ENCODE measurements at places on chromosomes 3 and 15.

DNA sequence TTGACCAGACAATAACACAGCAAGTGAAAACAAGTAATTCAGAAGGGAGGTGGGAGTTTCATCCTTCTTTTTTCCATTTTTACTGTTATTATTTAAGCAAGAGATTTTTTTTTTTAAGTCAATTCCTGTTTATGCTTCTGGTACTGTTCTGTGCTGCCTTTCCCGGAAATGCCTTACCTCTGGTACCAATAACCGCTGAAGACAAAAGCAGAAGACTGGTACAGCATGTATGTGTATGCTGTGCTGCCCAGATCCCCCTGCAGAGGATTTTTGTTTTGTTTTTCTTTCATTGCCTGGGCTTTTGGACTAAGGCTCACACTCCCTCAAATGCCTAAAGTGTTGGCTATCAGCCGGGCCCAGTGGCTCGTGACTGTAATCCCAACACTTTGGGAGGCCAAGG lies 21.3 kb upstream of the SRGAP3 start:
- DNase-seq: no peak

DNA sequence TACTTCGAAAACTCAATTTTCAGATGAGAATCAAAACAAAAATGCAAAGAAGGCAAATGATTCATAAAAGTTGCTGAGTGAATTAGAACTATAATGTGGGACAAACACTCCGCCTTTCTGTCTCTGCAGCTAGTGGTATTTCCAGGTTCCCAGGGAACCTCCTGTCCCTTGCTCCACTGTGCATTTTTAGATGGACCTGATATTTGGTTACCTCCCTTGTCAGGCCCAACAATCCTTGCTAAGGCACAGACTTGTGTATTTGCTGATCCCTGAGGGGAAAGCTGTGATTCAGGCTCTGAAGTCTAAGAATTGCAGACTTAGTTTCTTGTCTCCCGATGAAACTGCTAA lies 162.7 kb downstream of the LPP start:
- no peak for DNase-seq

- DNase-seq: no peak
Measured at GRCh38 chr3:115790759-115791158, 167.4 kb downstream of the GAP43 start.

GRCh38 chr3:160564258-160564911 lies 986 bp downstream of the KPNA4 start:
- DNase-seq: no peak

GRCh38 chr3:136070953-136071949 lies 105.7 kb downstream of the PPP2R3A start:
- DNase-seq: no peak

DNA sequence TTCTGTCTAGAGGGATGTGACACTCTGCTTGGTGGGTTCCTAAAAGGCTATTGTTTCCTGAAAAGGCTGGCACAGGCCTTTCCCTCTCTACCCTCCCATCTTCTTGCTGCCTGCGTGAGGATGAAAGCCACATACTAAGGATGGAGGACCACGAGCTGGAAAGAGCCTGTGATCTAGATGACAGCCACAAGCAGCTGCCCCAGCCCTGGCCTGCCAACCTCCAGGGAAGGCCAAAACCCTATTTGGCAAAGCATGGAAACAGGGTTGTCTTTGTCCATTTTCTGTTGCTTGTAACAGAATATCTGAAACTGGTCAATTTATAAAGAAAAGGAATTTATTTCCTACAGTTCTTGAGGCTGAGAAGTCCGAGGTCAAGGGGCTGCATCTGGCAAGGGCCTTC lies 144.5 kb downstream of the FBLN2 start:
- no peak for DNase-seq

- DNase-seq: no peak
Measured at GRCh38 chr3:140455521-140456214, 222.2 kb upstream of the TRIM42 start.

- DNase-seq: no peak
Measured at GRCh38 chr15:49031804-49032203, 14.4 kb downstream of the SECISBP2L start.

DNA sequence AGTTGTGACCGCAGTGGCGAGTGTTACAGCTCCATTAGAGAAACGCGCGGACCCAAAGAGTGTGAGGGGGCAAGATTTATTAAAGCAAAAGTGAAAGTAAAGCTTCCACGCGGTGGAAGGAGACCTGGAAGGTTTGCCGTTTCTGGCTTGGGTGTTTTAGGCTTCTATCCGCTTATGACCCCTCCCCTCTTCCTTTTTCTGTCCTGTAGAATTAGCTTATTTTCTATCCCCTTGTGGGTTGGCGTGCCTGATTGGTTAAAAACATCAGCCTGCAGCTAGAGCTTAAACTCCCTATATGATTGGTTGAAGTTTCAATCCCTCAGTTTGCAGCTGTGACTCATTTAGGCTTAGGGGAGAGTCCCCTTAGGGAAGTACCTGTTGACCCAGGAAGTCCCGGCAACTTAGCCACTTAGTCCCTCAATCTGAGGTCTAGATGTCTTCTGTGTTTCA lies 39.6 kb downstream of the C3orf38 start:
- DNase-seq: no peak

DNA sequence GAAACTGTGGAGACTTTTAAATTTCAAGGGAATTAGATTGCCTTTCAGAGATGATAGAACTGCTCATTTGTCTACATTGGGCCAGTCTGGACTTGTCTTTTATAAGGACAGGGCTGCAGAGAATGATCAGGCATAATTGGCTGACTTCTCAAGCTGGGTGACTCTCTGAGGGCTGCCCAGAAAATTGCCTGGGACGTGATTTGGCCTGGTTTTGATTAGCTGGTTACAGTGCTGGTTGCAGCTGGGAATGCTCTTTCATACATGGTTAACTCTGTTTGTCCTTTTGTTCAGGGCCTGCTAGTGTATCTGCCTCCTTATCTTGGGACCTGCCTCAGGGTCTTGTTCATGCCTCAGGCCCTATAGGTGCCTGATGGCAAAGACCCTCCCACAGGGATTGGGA lies 245.6 kb downstream of the CLSTN2 start:
- no peak for DNase-seq

GRCh38 chr15:77982127-77982490 lies 95.4 kb downstream of the TBC1D2B start:
- no peak for DNase-seq

- no peak for DNase-seq
Measured at GRCh38 chr3:129868912-129869311, 24.6 kb downstream of the TMCC1 start.

DNA sequence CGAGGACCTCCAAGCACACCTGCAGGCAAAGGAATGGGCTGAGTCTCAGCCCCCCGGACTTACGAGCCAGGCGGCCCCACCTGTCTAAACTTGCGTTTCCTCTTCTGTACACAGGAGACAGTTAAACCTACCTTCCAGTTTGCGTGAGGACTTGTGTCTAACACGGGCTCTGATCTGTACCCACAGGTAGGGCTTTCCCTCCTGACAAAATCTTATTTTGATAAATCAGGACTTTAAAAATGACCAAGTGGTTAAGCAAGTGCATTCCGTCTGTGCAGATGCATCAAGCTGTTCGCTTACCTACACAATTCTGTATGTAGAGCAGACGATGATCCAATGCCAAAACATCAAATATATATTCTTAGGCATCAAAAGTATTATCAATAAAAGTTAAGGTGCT lies 238.0 kb downstream of the XXYLT1 start:
- no peak for DNase-seq

DNA sequence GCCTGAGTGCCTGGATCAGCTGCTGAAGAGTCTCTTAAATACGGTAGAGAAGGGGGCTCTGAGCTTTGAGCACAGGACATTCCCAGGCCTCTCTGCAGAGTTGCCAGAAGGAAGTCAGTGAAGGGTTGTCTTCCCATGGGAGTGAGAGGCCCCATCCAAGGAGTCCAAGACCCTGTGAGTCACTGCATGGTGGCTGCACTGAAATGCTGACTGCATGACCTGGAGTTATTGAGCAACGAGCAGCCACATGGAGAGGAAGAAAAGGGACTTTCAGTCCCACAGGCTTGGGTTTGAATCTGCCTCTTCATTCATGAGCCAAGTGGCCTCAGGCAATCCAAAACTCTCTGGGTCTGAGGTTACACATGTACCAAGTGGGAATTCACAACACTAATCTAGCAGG lies 69.6 kb upstream of the RASGRF1 start:
- DNase-seq: no peak

GRCh38 chr3:186525369-186526255 lies 18.6 kb downstream of the CRYGS start:
- DNase-seq: no peak

- DNase-seq: no peak
Measured at GRCh38 chr15:26461847-26462608, 310.8 kb downstream of the GABRB3 start.

DNA sequence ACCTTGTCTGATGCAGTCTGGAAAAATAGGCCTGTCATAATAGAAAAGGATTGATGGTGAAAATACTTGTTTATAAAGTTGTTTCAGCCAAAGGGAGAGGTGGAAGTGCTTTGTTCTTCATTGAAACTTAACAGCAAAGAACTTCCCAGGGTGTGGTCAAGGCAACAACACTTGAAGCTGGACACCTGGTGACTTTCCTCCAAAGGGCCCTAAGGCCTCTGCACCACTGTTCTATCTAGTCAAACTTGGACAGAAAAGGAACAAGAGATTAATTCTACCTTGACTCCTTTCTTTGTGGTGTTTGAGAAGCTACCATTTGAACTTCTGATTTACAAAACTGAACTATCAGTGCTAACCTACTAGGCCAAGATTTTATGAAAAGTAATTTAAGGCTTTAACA lies 102.0 kb downstream of the CMSS1 start:
- no peak for DNase-seq

GRCh38 chr3:100175637-100176280 lies 61.5 kb upstream of the FILIP1L start:
- DNase-seq: no peak

- no peak for DNase-seq
Measured at GRCh38 chr15:52448011-52448890, 80.4 kb downstream of the MYO5A start.

GRCh38 chr3:45236964-45237363 lies 10.9 kb upstream of the TMEM158 start:
- no peak for DNase-seq

DNA sequence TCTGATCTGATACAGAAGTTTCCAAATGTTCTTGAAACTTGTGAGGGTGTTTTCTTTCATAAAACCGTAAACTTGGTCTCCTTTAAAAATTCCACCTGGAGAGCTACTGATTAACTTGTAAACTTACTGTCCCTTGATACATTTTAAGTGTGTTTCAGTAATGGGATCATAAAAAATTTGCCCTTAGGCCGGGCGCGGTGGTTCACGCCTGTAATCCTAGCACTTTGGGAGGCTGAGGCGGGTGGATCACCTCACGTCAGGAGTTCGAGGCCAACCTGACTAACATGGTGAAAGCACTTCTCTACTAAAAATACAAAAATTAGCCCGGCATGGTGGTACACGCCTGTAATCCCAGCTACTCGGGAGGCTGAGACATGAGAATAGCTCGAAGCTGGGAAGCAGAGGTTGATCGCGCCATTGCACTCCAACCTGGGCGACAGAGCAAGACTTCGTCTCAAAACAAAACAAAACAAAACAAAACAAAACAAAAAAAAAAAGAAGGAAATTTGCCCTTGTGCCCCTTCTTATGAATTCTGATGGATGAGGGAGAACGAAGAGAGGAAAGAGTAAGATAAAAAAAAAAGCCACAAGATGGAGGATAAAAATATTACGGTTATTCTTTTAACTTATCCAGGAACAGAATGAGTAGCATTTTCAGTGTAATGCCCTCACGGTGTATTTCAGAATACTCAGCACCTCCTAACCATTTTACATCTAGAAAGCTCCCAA lies 32.1 kb upstream of the AP4E1 start:
- no peak for DNase-seq

- no peak for DNase-seq
Measured at GRCh38 chr3:56260262-56260661, 208.0 kb downstream of the ERC2 start.

DNA sequence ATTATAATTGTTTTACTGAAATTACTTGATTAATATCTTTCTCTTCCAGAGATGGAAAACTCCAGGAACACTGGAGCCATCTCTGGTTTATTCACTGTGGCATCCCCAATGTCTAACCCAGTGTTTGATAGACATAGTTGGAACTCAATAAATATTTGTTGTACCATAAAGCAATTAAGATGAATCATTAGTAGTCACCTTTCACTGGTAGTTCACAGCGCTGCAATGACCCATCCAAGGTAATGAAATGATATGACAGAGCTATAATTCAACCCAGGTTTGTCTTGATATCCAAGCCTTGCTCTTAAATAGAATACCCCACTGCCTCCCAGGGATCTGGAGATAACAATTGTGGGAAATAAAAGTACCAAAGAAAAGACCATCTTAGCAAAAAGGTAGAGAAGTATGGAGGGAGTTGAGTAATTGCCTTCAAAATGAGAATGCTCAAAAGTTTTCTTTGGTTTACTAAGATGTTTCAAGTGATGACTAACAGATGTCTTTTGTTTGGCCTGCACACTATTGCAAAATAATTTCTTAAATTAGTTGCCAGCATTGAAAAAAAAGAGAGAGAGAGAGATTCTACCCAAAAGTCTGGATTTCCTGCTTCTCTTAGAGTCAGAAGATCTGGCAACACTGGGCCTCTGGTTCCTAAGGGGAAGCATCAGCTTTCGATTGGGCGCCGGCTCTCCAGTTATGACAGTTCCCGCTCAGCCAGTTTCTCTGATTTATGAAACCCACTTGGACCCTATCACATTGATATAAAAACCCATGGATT lies 348.5 kb downstream of the ERC2 start:
- DNase-seq: no peak

- no peak for DNase-seq
Measured at GRCh38 chr3:147740928-147741327, 331.8 kb downstream of the ZIC1 start.

DNA sequence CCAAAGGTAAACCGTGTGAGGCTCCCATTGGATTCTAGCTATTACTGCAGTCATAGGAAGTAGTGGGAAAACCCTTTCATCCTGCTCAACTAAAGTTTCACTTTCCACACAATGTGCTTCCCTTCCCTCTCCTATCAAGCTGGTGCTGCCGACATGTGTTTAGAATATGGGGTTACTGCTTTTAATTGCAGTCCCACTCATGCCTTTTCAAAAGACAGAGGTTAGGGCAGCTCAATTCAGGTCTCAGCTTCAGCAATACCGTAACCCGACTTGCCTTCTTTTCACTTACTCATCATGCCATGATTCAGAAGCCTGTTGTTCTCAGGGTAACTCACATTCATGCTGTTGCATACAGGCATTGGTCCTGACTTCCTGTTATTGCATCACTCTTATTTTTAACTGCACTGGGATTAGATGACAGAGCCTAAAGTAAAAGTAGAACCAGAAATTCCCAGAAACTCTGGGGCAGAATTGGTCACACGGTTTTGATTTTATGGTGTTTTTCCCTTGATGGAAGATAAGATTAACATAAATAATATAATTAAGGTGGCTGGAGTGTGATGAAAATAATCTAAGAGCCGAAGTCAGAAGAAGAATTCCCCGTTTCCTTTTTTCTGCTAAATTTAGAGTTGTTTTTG lies 45.7 kb downstream of the C2CD4B start:
- DNase-seq: no peak

DNA sequence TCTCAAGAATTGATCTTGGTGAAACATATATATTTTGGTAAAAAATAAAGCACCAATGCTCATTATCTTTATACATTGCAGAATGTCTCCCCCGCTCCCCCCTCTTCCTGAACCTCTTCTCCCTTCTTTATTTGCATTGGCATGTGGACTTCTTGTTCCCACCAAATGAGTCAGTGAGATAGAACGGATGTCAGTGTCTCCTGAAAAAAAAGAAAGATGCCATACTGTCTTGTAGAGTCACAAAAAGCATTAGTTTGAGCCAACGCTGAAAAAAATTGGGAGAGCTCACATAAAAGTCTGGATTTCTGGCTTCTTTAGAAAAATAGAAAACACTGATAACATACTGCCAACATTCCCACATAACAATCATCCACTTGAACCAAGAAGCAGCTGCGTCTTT lies 32.0 kb upstream of the STXBP5L start:
- no peak for DNase-seq

- no peak for DNase-seq
Measured at GRCh38 chr3:194284351-194284750, 66.8 kb downstream of the CPN2 start.
